D721Med (cell line): ENCODE measurements at places on chromosomes 2 and 18.

GRCh38 chr2:46829231-46829995 lies 86.2 kb downstream of the MCFD2 start:
- no peak for DNase-seq

DNA sequence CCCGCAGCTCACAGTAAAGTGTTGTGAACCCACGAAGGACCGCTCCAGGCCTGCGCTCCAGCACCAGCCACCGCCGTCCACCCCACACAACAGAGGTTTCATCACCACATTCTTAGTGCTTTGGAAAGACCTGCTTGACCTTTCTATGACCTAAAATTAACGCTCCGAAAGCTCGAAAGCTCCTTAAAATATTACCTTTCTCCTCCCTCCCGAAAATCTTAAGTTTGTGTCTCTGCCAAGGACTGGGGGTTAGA lies 149.2 kb downstream of the TWIST2 start:
- no peak for DNase-seq

DNA sequence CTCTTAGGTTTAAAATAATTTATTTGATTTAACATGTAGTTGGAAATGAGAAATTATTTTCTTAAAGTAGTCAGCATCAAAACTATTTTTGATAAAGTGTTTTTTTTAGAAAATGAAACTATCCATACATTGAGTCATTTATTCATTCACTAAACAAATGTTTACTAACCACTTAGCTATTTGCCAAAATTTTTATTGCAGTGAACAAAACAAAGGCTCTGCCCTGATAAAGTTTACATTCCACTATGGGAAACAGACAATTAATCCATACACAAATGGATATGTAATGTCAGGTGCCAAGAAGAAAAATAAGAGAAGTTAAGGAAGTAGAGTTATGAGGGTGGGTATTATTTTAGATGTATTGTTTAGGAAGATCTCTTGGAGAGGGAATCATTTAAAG lies 19.1 kb upstream of the CCDC178 start:
- no peak for DNase-seq

- no peak for DNase-seq
Measured at GRCh38 chr2:230748087-230748486, 35.4 kb downstream of the CAB39 start.

DNA sequence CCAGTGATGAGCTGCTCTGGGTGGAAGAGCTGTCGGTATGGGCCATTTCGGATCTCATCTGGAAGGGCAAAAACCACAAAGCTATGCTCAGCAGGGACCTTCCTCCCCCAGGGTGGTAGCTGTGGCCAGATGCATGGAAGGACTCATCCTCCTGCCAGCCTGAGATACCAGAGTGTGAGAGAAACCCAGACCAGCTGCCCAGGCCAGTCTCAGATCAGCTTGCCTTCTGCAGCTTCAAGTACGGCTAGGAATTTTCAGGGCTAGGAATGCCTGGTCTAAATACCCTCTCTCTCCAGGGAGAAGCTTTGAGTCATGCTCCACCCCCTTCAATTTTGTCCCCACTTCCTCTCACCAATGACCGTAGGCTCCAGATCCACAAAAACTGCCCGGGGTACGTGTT lies 1.4 kb upstream of the TUBA4B start:
- no peak for DNase-seq

GRCh38 chr2:235511187-235511661 lies 17.4 kb downstream of the AGAP1 start:
- no peak for DNase-seq

GRCh38 chr2:124609667-124610066 lies 584.6 kb downstream of the CNTNAP5 start:
- no peak for DNase-seq

DNA sequence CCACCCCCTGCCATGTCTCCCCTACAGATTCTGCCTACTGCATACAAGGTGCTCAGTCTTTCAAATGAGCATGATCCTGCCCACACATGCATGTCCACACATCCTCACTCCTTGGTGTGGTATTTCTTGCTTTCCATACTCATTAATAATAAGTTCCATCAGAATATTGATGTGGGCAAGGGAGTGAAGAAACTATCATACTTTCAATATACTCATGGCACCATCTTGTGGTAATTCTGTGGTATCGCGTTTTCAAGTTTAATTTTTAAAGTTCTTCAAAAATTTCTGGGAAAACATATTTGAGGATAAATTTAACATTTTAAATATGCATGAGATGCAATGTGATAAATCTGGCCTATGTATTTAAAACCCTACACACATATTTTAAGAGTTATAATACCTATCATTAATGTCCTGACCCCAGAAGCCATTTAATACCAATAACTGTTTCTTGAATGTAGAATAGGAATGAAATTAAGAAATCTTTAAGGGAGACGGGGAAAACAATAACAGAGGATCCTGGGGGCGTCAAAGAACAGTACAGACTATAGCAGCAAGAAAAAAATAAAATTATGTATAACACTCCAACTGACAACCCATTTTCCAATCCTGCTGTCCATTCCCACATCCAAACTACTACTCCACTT lies 110.1 kb downstream of the ZNF385B start:
- DNase-seq = no peak
